Activated naive CD4-positive, alpha-beta T cell (primary cell): ENCODE measurements at places on chromosomes 1 and 21.

GRCh38 chr1:221910222-221910621 is 168.3 kb upstream of the DUSP10 start:
- no peak for DNase-seq

- DNase-seq, result no peak
These were observed 85.6 kb downstream of the EPS15 start for GRCh38 chr1:51433269-51433971.

- no peak for DNase-seq
These were observed 167.4 kb upstream of the C1orf21 start for GRCh38 chr1:184219414-184219813.

GRCh38 chr1:31196685-31197084 is 43.0 kb downstream of the NKAIN1 start:
- no peak for DNase-seq

DNA sequence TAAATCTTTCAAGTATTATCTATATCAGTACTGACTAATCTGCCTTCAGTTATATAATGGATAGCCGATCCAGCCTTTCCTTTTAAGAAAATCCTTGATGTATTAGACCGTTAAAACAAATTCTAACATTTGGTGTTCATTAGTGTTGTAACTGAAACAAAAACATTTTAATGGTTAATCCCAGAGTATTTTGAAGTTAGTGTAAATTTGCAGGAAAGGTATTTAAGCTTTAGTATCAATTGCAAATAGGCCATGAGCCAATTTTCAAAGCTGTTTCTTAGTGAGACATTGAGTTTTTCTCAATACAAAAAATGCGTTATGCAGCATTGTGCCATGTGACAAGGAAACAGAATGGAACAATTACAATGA is 29.6 kb downstream of the DISP1 start:
- DNase-seq, result no peak

- DNase-seq, result no peak
These were observed 56.7 kb downstream of the CAMK2N1 start for GRCh38 chr1:20429296-20429695.

DNA sequence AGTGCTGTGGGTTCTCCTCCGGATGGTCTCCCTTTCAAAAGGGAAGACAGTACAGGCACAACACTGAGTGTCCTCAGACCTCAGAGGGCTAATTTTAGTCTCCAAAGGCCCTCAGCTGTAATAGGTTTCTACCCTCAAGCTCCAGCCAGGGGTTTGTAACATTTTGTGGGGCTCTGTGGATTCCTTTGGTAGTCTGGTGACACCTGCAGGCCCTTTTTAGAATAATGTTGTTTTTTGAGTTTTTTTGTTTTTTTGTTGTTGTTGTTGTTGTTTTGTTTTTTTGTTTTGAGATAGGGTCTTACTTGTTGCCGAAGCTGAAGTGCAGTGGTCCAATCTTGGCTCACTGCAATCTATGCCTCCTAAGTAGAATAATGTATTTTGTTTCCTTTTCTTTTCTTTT is 15.0 kb upstream of the TMEM201 start:
- DNase-seq, result no peak

GRCh38 chr1:100862591-100862990 is 32.1 kb downstream of the EXTL2 start:
- no peak for DNase-seq

- DNase-seq, result no peak
These were observed 29.4 kb upstream of the EPS8L3 start for GRCh38 chr1:109793089-109793485.

- no peak for DNase-seq
These were observed 73.1 kb upstream of the LRRN2 start for GRCh38 chr1:204758601-204759000.

DNA sequence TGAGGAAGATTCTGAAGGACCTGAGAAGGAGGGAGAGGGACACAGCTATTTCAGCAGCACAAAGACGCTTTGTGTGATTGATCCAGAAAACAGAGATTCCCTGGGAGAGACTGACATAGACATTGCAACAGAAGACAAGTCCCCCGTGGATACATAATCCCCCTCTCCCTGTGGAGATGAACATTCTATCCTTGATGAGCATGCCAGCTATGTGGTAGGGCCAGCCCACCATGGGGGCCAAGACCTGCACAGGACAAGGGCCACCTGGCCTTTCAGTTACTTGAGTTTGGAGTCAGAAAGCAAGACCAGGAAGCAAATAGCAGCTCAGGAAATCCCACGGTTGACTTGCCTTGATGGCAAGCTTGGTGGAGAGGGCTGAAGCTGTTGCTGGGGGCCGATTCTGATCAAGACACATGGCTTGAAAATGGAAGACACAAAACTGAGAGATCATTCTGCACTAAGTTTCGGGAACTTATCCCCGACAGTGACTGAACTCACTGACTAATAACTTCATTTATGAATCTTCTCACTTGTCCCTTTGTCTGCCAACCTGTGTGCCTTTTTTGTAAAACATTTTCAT is 161.3 kb upstream of the SGIP1 start:
- DNase-seq, result no peak

DNA sequence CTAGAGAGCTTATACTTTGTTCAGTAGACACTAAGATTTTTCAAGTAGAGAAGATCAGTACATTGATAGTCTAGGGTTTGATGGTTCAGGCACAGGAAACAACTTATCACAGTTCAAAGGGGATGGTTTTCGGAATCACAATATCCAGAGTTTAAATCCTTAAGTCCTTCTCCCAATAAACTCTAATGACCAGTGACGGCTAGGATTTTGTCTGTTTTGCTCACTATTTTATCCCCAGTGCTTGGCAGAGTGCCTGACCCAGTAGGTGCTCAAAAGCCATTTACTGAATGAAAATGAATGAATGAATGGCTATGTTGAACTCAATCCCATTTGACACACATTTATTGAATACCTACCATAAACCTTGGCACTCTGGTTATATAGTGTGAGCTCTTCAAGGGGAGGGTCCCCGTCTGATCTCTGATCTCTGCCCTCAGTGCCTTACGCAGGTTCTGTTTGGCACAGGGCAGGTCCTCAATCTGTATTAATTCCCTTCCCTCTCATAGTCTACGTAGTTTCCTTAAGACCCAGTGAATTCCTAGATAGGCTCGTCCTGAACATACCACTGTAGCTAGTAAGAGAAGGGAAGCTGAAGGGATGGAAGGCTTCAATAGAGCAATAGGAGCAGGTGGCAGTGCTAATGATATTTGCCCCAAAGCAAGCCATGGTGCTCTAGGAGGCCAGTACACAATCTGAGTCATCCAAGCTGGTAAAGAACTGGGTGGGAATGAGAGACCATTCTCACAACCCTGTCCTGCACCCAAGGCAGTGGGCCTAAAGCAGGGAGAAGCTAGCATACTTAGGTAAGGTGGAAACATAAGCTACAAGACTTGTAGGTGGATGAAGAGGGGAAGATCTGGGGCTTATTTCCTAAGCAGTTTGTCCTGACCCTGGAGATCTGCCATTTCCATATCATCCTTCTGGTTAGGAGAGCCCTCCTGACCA is 53.4 kb downstream of the DMAP1 start:
- DNase-seq, result no peak

DNA sequence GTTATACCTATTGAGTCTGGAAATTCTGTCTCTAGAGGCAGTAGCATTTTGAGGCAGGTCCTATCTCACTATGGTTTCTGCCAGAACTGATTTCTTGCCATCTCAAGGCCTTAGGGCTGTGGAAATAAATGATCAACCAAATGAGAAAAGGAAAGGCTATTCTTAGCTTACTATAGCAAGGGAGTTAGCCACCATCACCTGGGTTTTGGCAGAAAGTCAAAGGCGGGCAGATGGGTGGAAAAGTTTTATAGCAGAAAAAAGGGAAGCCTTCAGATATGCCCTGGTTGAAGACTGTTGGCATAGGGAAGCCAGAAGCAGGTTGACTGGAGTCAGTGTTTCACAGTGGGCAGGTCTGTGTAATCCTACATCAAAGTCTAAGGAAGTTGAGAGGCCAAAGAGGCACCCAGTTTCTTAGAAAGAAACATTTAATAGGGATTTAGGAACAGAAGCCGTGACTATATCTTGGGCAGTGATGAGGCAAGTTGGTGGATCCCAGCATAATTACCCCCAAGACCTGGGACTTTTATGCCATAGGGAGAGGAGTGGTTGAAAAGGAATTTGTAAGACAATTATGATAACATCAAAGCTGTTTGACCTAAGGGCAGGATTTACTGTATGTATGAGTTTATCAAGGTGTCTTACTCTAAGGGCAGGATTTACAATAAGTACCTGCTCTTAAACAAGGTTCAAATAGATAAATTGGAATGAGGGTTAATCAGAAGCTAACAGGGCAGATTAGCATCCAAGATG is 29.7 kb downstream of the CTH start:
- no peak for DNase-seq
